Pancreas (tissue), 10 donors: ENCODE measurements at places on chromosomes 12 and 14. TPM values are rescaled to one million over a fixed set of nuclear protein-coding genes. Genes with fewer than 3 reads are reported as not detected.

Gene CDKN3
- polyA plus RNA-seq, result 0.61 TPM

Gene KLRC4
- not detected for polyA plus RNA-seq

Gene KRT71
- not detected for polyA plus RNA-seq

GRCh38 chr14:26974965-26975364 is 377.1 kb upstream of the NOVA1 start:
- no peak for DNase-seq

GRCh38 chr12:71155225-71155624 is 2.6 kb downstream of the TSPAN8 start:
- no peak for DNase-seq

DNA sequence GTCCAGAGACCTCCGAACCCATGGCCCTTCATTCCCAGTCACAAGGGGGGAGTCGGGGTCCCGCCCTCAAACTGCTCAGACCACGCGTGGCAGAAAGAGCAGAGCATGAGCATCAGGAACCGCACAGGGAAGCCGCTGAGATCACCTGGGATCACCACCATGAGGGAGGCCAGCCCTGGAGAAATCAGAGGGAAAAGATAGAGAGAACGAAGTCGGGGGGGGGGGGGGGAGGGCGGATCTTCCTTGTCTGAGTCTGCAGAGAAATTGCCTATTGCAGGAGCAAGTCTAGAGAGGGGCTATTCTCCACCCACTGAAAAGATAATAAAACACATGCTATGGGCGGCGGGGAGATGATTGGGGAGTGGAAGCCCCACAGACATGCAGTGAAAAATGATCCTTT is 884 bp upstream of the TMEM132C start:
- DNase-seq, result no peak

GRCh38 chr14:90557516-90557915 is 160.7 kb downstream of the CALM1 start:
- DNase-seq, result no peak

DNA sequence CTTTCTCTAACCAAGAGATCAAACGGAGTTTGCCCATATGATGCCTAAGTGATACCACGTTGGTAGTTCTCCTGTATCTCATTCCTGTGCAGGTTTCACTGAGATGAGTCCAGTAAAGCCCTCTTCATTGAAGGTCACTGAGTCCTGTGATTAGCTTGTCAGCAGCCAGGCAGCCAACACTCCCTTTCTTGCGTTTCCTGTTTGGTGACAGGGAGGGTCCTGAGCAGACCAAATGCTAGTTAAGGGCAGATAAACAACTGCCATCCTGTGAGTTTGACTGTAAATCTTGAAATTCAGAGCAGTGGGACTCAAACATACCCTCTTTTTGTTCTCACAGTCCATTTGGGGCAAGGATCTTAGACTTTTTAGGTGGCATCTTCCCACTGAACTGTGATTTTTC is 39.4 kb downstream of the ZNF641 start:
- DNase-seq, result no peak

- DNase-seq, result peak; percentile 63
Measured at GRCh38 chr12:6430124-6430989, 14.4 kb upstream of the CD27 start.

DNA sequence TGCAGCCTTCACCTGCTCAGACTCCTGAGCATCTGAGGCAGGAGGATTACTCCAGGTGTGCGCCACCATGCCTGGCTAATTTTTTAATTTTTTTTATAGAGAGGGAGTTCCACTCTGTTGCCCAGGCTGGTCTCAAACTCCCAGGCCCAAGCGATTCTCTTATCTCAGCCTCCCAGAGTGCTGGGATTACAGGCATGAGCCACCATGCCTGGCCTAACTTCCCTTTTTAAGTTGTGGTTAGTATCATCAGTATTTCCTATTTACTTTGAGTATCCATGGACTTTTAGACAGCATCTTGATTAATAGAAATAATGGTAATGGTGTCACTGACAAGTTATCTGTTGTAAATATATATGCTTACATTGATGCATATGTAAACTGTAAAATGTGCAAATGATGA is 116.9 kb downstream of the FGD4 start:
- DNase-seq, result no peak

DNA sequence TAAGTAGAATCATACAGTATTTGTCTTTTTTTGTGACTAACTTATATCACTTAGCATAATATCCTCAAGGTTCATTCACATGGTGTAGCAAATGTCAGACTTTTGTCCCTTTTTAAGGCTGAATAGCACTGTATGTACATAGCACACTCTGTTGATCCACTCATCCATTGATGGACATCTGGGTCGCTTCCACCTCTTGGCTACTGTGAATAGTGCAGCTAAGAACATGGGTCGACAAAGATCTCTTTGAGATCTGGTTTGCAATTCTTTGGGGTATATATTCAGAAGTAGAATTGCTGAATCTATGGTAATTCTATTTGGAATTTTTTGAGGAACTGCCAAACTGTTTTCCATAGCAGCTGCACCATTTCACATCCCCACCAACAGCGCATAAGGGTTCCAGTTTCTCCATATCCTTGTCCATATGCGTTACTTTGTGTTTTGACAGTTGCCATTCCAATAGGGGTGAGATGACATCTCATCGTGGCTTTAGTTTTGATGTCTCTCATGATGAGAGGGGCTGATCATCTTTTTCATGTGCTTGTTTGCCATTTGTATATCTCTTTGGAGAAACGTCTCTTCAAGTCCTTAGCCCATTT is 73.9 kb downstream of the GLRX5 start:
- DNase-seq, result no peak

DNA sequence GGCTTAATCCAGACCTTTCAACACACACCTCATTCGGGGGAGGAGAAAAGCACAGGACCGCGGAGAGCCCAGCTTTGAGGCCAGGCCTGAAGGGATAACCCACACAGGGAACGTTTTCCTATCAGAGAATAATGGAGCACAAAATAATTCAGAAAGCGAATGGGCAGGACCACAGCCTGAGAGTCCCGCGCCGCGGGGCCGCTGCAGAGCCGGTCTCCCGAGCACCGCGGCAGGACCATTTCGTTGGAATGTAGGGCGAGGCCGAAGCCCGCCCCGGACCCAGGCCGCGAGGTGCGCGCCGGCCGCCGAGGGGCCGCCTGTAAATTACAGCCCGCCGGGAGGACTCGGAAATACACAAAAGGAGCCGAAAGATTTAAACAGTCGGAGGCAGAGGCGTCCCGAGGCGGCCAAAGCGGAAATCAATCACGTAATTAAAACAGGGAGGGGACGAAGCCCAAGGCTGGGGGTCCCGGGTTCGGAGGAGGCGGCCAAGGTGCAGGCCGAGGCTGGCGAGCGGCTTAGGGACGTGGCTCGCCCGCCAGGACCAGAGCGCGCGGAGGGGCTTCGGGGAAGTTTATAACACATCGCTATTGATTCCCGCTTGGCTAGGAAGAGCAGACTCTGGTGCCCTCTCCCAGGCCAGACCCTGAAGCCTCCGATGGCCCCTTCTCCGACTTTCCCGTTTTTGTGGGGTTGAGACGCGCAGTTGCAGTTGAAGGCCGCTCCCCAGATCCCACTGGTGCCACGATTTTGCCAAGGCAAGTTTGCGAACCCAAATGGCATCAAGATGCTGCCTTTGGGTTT is 6.3 kb upstream of the HOXC4 start:
- no peak for DNase-seq

DNA sequence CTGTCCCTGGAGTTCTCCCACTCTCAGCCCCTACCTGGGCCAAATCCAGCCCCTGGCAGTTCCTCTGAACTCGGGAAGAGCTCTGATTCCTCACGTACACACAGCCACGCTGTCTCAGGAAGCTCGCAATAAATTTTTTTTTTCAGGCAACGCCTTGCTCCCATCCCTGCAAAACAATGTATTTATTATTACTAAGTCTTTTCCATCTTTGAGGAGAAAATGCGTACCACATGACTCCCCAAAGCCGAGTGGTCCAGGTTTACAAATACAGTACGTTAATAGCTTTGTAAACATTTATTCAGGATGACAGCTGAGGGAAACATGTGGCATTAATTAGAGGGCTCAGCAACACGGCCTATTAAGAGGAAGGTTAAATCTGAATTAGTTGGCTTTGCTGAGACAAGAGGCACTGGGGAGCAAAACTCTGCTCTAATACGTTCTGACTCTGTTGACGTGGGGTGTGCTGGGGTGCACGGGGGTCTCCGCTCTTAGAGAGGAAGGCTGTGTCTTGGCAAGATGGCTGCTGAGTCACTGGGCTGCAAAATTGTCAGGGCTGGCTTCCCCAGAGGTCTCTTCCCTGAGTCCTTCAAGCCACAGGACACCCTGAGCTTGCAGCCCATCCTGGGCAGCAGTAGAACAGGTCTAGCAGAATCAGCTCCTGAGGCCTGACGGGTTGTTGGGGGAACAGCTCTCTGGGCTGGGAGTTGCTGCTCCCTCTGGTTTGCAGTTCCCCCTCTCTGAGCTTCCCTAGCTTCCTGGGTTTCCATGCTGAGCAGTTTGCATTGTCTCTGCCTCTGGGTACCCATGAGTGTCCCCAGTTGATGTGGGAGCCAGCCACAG is 185.2 kb upstream of the TBX3 start:
- DNase-seq, result no peak

DNA sequence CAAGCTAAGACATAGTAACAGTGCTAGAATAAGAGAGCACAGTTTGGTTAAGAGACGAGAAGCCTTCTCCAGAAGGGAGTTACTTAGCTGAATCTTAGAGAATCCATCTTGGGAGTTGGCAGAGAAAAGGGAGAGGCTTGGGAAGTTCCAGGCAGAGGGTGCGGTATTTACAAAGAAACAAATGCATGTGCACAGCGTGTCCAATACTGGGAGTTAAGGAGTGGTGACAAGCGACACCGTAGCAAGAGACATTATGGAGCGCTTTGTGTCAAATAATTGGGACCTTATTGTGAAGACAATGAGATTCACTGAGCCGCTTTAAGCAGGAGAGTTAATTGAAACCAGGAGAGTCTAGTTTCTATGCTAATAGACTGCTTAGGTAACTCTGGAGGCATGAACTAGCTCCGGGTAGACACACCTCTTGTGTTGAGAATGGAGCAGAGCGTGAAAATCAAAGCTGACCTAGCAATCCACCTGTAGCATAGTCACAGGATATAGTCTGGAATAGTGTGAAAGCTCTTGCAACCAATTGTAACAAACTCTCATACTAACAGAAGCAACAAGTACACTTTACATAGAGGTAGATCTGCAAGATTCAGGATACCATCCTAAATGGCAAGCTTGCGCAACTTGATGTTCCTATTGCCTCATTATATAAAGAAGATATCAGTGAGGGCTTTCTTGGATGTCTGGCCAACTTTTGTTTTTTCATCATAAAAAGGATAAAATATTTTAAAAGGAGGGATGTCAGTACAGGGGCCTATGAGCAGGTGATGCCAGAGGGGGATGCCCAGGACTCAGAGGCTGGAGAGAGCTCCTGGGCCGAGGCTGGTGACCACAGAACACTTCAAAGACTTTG is 5.3 kb downstream of the ALDH1L2 start:
- no peak for DNase-seq

DNA sequence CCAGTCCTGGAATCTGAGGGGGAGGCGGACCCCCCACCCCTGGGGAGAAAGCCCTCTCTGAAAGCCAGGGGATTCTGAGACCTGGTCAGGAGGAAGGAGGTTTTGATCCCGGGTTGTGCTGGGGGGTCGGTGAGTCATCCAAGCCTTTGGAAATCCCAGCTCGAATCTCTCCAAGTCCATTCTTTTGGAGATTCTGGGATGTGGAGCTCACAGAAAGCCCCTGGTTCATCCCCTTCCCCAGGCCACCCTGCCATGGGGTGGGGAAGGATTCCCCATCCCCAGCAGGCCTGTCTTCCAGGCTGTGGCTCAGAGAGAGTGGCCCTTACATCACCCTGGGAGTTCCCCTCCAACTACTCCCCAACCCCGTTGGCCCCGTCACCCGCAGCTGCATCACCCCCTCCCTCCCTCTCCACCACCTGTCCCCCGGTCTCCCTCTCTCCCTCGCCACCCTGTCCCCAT is 14.3 kb downstream of the EXOC3L4 start:
- no peak for DNase-seq
